EH (cell line): ENCODE measurements at places on chromosomes 12 and 14.
A peak's percentile ranks its signal among the peaks of the same experiment; 100 is the strongest.

GRCh38 chr12:13171921-13172859 is 24.3 kb upstream of the EMP1 start:
- peak; percentile 72 for DNase-seq

GRCh38 chr12:105831372-105831771 is 307.4 kb downstream of the NUAK1 start:
- no peak for DNase-seq

- no peak for DNase-seq
Measured at GRCh38 chr12:128986957-128987356, 133.7 kb downstream of the GLT1D1 start.

GRCh38 chr12:104472748-104473147 is 16.0 kb downstream of the CHST11 start:
- DNase-seq: no peak

GRCh38 chr12:67765776-67766766 is 117.5 kb downstream of the DYRK2 start:
- peak; percentile 90 for DNase-seq

GRCh38 chr12:64670919-64671639 is 60.8 kb downstream of the RASSF3 start:
- peak; percentile 63 for DNase-seq

DNA sequence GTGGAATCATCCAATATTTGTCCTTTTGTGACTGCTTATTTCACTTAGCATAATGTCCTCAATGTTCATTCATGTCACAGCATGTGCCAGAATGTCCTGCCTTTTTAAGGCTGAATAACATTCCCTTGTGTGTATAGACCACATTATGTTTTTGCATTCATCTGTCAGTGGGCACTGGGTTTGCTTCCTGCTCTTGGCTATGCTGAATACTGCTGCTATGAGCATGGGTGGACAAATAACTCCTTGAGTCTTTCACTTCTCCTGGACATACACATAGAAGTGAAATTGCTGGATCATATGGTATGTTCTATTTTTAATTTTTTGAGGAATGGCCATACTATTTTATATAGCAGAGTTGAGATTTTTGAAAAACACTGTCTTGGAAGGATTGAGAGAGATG is 46.9 kb downstream of the GPR68 start:
- DNase-seq: no peak

- DNase-seq: no peak
Measured at GRCh38 chr14:52081964-52082363, 13.1 kb upstream of the NID2 start.

GRCh38 chr14:52907949-52908348 is 42.9 kb downstream of the FERMT2 start:
- DNase-seq: no peak

DNA sequence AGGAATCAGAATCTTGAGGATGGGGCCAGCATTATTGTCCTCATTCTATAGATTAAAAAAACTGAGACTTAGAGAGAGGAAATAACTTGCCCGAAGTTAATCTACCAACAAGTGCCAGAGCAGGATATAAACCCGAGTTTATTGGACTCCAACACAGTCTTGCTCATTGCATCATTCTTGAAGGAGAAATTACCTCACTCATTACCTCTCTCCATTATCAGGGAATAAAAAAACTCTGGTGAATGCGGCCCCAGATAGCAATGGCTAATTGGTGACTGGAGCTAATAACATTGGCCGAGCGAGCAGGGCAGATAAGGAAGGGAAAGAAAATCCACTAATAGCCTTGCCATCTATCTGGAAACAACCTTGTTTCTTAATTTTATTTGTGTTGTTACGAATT is 24.7 kb upstream of the TMED10 start:
- no peak for DNase-seq

GRCh38 chr14:104506461-104507253 is 72.9 kb upstream of the C14orf180 start:
- DNase-seq: no peak

DNA sequence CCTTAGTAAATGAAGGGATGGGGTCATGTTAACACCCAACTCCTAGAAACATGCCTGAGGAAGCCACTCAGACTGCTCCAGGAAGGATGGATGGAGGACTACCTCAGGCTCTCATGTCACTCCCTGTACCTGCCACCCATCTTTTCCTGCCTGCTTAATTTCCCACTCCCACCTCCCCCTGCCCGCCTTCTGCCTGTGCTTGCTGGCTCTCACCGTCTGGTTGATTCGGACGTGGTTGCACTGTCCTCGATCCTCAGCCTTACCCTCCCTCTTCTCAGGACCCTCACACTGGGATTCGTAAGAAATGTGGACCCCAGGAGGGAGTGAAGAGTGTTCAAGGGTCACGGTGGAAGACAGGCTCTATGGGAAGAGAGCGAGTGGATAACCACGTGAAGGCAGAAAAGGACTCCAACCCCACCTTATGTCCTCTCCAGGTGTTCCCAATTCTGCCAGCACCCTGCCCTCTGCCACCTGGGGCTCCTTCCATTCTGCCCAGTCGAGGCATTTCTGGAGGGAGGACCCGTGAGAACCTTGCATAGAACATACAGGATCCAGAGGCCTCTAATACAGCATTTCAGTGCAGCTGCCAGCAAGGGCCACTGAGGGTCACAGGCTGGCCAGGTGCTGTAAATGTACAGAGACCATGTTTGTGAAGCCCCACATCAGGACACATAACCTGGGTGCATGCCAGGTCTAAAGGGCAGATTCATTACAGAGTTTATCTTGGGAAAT is 12.9 kb downstream of the ITGB7 start:
- no peak for DNase-seq

GRCh38 chr14:68757618-68758081 is 35.2 kb downstream of the ZFP36L1 start:
- peak; percentile 55 for DNase-seq

DNA sequence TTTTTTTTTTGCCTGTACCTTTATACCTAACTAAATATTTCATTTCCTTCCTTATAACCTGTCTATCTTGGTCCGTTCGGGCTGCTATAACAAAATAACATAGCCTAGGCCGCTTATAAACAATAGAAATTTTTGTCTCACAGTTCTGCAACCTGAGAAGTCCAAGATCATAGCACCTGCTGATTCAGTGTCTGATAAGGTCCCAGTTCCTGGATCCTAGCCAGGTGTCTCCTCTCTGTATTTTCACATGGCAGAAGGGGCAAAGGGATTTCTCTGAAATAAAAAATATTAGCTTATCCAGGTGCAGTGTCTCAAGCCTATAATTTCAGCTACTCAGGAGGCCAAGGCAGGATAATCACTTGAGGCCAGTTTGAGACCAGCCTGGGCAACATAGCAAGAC is 1046.6 kb upstream of the USP15 start:
- DNase-seq: no peak

DNA sequence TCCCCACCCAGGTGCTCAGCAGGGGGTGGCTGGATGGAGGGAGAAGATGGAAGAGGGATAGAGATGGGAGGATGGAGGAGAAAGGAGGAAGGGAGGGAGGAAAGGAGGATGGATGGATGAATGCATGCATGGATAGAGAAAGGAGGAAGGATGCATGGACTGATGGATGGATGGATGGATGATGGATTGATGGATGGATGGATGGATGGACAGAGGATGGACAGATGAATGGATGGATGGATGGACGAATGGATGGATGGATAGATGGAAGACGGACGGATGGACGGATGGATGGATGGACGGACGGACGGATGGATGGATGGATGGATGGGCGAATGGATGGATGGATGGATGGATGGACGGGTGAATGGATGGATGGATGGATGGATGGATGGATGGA is 64.1 kb downstream of the NCOR2 start:
- DNase-seq: no peak

DNA sequence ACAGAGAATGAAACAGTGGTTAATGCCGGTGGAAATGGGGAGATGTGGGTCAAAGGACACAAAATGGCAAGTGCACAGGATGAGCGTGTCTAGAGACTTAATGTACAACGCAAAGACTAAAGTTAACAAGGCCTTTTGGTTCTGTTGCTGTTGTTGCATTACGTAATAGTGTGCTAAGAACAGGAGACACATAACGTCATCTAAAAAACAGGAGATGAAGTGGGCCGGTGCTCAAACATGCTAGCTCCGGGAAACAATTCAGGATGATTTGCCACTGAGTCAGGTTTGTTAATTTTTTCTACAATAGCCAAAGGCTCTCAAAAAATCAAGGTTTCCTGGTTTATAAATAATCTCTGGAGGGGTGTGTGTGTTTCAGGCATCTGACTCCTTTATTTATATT is 55.5 kb downstream of the ETV6 start:
- DNase-seq: peak; percentile 90

GRCh38 chr12:56990648-56991318 is 15.6 kb downstream of the ZBTB39 start:
- DNase-seq: no peak

GRCh38 chr12:127767656-127768055 is 499.3 kb upstream of the TMEM132C start:
- no peak for DNase-seq

DNA sequence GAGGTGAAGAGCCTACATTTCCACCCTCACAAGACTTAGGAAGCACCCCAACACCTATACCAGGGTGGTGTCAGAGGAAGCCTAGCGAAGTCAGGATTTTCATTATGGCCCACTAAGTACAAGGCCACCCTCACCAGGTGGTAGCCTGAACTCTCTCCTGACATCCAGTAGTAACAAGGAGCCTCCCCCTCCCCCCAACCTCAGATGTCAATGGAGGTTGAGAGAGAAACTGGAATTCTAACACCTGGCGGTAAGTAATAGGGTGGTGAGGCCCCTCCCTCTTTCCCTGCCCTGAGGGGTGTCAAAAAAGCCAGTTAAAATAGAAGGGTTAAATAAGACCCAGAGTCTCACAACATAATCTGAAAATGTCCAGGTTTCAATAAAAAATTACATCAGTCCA is 37.6 kb downstream of the SINHCAF start:
- DNase-seq: no peak

DNA sequence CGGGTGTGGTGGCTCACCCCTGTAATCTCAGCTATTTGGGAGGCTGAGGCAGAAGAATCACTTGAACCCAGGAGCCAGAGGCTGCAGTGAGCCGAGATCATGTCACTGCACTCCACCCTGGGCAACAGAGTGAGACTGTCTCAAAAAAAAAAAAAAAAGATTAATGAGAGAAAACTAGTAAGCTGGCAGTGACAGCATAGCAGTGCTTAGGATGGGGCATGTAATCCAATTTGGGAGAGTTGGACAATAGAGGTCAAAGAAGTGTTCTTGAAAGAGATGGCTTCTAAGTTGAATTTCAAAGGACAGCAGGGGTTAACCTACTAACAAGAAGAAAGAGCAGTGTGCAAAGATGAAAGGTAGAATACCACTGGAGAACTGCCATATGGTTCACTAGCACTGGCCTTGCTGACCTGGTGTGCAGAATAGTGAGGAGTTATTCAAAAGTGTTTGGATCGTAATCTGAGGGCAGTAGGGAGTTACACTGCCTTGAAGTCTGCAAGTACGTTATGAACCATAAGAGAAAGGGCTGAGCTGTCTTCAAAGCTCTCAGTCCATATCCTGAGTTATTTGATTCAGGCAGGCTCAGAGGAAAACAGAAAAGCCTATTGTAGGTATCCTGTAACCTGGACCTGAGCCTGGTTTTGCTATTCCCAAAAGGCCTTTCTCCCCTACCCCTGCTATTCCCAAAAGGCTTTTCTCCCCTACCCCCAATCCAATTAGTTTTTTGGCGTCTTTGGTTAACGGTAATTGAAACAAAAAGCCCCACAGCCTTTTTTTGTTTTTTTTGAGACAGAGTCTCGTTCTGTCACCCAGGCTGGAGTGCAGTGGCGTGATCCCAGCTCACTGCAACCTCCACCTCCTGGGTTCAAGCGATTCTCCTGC is 3.4 kb downstream of the XPOT start:
- no peak for DNase-seq

- no peak for DNase-seq
Measured at GRCh38 chr12:57985685-57986084, 44.3 kb downstream of the ATP23 start.

DNA sequence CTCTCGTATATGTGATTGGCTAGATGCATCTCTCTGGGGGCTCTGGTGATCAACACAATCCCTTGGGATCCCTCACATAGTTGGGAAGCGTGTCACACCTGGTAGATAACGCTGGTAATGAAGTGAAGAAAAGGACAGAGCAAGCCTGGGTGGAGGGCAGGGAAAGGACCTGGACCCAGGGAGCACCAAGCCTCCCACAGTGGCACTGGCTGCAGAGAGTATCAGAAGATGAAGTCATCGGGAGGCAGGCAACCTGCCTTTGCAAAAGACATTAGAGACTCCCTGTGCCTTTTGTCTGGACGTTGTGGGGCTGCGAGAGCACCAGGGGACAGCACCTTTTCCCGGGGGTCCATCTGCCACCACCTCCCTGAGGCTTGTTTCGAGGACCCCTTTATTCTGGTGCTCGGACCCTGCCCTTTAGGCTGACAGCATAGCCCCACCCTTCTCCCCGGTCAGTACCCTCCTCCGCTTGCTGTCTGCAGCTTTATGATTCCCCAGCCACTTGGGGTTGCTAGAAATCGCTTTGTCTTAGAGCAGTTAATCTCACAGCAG is 116.4 kb downstream of the EML1 start:
- peak; percentile 10 for DNase-seq

DNA sequence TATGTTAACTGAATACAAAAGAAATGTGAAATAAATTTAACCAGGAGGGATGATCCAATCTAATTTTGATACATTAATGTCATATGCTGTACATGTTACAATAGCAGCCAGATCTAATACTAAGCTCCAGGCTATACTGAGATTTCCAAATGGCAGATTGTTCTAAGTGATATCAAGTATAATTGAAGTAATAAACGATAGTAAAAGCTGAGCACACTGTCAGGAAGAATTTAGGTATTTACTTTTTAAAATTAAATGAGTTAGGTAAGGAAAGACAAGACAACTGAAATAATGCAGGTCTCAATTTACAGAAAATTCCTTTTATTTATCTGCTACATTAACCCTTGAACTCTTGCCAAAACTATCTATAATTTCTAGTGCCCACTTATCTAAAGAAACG is 39.9 kb downstream of the INSM2 start:
- DNase-seq: no peak

DNA sequence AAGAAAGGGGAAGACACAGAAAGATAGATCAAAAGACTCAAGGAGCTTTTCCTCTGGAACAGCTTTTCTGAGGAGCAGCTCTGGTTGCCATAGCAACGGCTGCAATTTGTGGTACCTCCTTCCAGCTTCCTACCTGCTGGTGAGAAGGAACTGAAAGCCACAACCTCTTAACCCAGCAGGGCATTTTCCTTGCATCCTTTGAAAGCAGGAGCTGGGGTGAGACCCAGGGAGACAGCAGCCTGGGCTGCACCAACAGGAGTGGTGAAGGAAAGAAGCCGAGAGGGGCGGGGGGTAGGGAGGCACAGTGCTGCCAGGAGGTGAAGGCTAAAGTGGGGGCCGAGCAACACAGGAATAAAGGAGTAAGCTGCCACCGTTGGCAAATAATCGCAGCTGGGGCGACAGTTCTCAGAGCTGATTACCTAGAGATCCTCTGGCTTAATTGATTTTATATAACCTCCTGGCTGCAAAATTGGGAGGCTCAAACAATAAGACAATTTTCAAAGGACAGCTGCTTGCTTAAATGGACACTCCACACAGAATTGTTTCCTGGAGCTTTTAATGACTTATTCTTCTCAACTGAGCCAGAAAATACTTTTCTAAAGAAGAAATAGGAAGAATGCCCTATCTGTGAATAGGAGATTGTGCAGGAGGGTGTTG is 129.4 kb downstream of the RPAP3 start:
- DNase-seq: no peak
